LHCN-M2 (cell line): ENCODE measurements at places on chromosomes 6 and 20.

DNA sequence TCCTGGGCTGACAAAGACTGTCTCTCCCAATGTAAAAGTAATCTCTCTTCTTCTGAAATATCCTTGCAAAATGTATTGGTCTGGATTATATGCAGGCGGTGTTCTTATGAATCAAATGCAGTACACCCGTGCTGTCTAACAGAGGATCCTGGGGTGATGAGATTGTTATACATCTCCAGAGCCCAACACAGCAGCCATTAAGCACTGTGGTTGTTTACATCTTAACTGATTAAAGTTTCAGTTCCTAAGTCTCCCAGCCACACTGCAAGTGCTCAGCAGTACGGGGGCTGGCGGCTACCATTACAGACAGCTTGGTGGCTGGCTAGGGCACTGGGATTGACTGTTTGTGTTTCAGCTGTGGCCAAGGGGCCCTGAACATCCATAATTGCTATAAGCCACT, 7.0 kb downstream of the UNC93A start:
- DNase-seq = no peak

- no peak for DNase-seq
Measured at GRCh38 chr6:109396046-109396718, 13.9 kb upstream of the CD164 start.

- DNase-seq = peak; percentile 68
Measured at GRCh38 chr6:56906752-56907151, 48.2 kb upstream of the BEND6 start.

DNA sequence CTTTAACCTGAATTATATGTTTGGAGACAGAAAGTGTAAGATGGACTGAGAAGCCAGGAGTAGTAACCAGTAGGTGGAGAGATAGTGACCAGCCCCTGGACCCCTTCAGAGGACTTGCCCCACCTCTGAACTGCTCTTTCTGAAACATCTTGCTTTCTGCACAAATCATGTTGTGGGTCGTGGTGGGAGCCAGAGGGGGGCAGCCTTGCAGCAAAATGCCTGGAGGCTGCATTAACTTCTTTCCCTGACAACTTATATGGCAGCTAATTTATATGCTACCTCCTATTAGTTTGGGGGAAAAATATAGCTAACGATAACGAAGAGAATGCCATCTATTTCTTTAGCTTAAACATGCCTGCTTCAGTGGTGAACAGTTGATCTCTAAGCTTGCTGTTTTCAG, 859.8 kb downstream of the MAFB start:
- no peak for DNase-seq

DNA sequence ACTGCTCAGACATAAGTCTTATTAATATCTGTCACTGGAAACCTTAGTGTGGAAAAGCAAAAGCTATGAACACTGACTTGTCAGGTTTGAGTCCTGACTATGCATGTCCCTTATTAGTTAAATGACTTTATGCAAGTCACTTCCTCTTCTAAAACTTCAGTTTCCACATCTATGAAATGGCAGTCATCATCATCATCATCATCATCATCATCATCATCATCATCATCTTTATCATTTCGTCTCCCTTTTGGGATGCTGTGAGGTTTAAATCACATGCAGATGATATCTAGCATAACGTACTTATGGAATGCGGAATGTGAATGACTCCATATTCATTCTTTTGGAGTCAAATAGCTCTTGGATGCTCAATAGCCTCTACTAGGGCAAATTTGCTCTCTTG, 24.5 kb downstream of the HDGFL1 start:
- no peak for DNase-seq

- DNase-seq = peak; percentile 98
Measured at GRCh38 chr6:42030585-42031506, 19.5 kb upstream of the TAF8 start.

DNA sequence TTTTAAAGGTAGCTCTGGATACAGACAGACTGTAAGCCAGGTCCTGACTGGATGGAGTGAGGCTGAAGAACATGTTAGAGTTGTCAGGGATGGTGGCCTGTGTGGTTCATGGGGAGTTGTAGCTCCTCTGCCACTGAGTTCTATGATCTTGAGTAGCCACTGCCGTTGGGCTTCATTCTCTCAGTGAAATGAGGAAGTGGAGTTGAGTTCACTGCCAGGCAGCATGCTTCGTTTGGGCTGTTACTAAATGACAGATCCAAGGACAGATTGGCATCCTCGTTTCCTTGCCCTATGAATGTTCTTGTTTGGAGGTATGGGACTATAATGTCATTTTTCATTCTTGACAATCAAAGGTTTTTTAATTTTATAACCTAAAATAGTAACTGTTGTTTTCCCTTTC, 37.2 kb downstream of the SCAND1 start:
- no peak for DNase-seq

DNA sequence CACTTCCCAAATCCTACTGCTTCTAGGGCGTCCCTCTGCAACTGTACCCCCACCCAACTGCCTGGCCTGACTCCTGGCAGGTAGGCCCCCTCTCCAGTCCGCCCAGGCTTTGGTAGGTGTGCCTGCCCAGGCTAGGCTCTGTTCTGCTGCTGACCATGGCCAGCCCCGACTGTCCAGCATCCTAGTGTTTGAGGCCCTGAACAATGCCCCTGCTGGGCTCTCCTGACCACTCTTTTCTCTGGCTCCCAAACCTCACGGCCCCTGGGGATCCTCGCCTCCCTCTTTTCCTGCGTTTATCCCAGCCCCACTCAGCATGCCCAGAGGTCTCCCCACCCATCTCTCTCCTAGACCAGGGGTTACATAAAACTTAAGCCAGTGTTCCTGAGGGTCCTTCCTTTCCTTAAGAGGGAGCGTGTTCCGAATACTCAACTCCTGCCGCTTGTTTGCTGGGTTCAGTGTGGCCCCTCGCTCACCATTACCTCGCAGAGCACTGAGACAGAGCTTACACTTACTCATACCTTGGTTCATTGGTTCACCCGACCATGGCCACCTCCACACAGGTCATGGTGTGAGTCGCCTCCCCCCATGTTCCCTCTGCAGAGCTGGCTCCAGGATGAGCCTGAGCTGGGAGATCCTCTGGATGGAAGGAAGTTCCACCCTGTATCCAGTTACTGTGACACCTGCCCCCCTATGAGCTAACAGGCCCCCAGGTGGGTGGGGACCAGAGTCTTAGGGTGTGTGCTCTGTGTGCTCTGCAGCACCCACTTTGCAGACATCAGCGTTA, 21.0 kb upstream of the MYT1 start:
- DNase-seq = no peak

- no peak for DNase-seq
Measured at GRCh38 chr6:138912308-138912707, 75.7 kb downstream of the REPS1 start.

GRCh38 chr6:63862486-63863198, 227.0 kb downstream of the PHF3 start:
- no peak for DNase-seq

GRCh38 chr6:117795234-117795633, 111.8 kb upstream of the SLC35F1 start:
- DNase-seq = no peak

DNA sequence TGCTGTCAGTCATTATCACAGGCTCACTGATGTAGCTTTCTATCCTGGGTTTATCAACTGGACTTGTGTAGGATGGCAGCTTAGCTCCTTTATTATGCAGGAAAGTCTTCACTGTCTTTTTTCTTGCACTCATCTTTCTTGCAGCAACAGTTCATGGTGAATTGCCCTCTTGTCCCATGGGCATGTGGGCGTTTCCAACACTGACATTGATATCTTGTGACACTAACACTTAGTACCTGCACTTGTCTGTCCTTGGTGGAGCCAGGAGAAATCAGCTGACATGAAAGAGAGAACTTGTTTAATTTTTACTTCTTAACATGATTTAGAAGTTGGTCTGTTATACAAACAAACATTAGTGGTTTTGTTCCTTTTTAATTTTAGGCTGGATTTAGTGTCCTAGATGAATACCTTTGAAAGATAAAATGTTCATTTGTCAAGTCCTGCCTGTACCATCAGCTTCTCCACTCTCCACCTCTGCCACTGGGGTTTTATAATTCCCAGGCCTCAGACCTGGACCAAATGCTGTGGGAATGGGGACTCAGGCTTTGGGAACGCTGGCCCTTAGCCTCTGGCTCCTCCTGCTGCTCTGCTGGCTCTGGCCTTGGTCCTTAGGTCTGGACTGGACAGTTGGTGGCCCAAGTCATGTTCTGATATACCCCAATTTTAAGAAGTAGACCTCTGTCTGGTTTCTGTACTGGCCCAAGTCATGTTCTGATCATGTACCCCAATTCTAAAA, 161.0 kb upstream of the LAMP5 start:
- DNase-seq = no peak

GRCh38 chr6:64293298-64293697, 657.7 kb downstream of the PHF3 start:
- no peak for DNase-seq

DNA sequence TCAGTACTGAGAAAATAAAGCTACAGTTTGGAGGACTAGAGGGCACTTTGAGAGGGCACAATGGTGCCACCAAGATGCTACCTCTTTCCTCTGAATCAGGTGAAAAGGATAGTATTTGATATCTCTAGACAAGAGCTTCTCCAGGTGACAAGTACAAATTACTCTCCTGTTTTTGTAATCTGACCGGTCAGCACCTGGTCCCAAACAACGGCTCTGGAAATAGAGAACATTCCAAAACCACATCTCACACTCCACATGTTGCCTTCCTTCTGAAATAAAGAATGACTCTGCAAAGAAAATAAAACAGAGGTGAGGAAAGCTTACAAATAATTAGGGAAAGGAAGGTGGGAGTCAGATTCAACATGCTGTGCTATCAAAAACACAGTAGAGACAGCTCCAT, 51.3 kb upstream of the CITED2 start:
- DNase-seq = peak; percentile 33

DNA sequence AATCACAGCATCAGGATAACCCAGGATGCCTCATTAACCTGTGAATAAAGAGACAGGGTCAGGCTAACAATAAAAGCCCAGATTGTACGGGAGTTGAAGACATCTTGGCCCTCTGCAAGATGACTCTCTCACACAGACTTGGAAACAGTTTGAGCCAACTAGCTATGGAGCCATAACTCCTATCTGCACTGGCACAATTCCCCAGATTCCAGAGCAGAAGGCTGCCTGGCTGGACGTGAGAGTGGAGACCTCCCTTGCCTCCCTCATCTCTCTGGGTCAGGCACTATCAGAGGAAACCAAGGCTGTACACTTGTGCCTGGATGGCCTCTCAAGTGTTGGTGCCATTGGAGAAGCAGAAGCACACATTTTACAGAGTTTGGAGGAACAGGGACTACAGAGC, 312.6 kb downstream of the THBS2 start:
- no peak for DNase-seq
